Activated naive CD4-positive, alpha-beta T cell treated with Interleukin-2 at 50 U/mL for 16 hours (primary cell): ENCODE measurements at places on chromosomes 12 and 14.

GRCh38 chr14:74841230-74842207 lies 34.4 kb downstream of the PROX2 start:
- peak; percentile 20 for DNase-seq

DNA sequence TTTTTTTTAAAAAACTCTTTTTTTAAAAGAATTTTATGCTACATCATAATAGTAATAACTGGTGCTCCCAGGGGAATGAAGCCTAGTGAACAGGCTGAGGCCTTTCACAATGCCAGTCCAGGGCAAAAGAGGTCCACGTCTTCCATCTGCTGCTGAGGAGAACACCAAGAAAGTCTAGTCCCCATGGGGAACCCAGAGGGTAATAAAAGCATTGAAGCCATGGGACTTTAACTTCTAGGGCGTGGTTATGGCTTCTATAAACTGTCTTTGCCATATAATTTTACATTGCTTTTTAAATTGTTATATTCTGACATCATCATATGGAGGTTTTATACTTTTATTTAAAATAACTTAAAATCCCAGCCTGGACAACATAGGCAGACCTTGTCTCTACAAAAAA lies 64.3 kb downstream of the SLC16A7 start:
- DNase-seq: no peak

DNA sequence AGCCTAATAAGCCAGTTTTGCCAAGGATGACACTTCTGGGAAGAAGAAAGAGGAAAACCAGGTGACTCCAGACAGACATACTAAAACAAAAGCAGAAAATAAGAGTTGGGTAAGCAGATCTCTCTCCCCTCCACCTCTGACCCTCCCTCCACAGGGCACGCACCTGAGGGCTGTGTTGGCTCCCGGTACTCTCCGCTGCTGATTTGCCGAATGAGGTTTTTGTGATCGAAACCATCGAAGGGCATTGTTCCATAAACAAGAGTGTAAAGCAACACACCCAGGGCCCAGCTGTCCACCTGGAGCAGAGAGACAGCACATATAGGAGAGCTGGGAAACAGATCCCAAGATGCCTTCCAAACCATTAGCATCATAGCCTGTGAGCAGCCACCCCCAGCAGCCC lies 68.1 kb downstream of the NUAK1 start:
- no peak for DNase-seq

GRCh38 chr14:98165976-98166375 lies 1106.0 kb downstream of the BCL11B start:
- no peak for DNase-seq

GRCh38 chr14:93997916-93998870 lies 1.1 kb downstream of the CCDC197 start:
- no peak for DNase-seq

DNA sequence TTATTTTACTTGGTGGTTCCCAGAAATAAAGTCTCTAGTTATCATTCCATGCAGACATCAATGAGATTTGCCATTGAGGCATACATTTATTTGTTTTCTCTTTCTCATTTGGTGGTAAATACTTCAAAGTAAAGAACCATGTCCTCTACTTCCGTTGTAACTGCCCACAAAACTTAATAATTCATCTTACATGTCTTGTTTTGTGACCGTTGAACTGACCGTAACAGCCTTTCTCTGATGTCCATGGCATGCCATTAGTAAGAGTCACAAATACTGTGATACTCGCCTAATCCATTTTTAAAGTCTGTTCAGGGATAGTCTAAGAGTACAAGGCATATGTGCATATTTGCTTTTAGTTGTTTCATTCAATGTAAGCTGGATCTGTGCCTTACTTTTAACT lies 145.3 kb downstream of the ETV6 start:
- DNase-seq: no peak

GRCh38 chr14:65003394-65003793 lies 16.7 kb downstream of the FNTB start:
- DNase-seq: no peak

DNA sequence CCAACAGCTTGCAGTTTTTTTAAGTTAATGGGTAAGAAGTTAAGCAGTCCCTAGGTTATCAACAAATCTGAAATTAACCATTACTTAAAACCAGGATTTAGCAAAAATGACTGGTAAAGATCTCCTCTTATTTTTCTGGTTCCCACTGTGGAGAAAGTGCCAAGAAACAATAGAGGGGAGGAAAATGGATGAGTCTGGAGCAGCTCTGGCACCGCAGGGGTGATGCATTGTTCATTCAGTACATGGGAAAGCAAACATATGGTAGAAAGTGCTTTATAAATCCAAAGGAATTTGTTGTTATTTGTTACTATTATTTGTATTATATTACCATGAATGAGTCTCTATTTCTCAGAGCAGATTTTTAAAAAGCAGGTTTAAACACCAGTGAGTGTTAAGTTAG lies 92.2 kb downstream of the DYRK2 start:
- no peak for DNase-seq

DNA sequence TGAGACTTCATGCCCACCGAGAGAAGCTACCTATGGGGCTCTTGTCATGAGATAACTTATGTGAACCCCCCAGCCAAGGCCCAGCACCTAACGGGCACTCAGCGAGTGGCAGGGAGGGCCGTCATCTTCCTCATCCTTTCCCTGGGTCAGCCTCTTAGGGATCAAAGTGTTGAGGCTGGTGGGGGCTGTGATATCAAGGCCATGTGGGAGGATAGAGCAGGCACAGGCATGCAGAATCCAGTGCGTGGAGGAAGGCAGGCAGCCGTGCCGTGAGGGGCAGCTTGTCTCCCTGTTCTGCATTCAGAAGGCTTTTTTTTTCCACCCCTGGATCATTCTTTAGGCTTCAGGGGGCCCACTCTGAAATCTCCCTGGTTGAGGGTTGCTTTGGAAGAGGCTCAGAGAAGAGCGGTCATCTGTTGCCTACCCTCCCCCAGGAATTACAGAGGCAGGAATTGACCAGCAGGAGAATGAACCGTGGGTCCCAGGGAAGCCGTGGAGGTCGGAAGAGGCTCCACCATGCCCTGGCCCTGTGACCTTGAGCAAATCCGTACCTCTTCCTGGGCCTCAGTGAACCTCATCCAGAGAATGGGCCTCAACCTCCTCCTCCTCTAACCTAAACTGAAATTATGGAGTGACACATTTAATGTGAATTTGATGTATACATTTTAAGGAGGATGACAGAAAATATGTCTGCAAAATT lies 62.8 kb downstream of the BEGAIN start:
- no peak for DNase-seq

DNA sequence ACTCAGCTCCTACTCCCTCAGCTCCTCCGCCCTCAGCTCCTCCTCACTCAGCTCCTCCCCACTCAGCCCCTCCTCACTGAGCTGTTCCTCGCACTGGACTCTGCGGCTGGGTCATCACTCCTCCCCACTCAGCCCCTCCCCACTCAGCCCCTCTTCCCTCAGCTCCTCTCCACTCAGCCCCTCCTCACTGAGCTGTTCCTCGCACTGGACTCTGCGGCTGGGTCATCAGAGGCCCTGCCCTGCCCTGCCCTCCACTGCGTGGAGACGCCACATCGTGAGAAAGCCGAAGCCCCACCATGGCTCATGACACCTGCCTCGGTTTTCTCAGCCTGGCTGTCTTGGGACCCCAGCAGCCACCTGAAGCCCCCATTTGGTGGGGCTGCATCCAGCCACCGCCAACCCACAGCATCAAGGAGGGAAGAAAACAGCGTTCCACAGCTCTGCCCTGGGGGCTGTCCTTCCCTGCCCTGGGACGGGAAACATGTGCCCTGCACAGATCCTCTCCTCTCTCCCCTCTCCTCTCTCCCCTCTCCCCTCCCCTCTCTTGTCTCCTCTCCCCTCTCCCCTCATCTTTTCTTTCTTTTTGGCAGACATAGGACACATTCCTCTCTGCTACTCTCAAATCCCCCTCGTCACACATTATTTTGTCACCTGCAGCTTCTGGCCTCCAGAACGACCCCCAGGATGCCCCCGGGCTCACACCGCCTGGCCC lies 17.7 kb downstream of the NOC4L start:
- DNase-seq: no peak

GRCh38 chr14:90301668-90302090 lies 30.1 kb downstream of the NRDE2 start:
- DNase-seq: no peak

GRCh38 chr12:81381951-81382350 lies 304.1 kb downstream of the ACSS3 start:
- DNase-seq: no peak

- DNase-seq: no peak
These were observed 86.6 kb downstream of the KITLG start for GRCh38 chr12:88493636-88494035.

DNA sequence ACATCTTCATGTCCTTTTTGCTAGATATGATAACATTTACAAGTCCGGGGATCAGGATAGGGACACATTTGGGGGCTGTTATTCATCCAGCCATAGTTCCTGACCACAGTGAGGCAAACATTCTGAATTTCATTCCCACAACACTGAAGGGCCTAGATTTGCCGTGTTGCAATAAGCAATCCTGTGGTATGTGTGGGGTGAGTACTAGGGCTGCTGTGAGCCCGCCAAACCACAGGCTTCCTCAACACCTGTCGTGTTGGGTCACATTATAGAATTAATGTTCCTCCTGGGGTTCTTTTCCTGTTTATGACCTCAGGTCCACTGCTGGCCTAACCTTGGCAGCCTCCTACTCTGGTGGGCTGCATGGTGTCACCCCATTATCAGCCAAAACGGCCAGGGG lies 119.2 kb downstream of the TBC1D30 start:
- no peak for DNase-seq

- no peak for DNase-seq
These were observed 94.0 kb downstream of the TBX5 start for GRCh38 chr12:114311974-114312373.

GRCh38 chr14:24911324-24912109 lies 138.4 kb downstream of the STXBP6 start:
- DNase-seq: no peak

- no peak for DNase-seq
These were observed 117.2 kb downstream of the PLXNC1 start for GRCh38 chr12:94265539-94265938.

DNA sequence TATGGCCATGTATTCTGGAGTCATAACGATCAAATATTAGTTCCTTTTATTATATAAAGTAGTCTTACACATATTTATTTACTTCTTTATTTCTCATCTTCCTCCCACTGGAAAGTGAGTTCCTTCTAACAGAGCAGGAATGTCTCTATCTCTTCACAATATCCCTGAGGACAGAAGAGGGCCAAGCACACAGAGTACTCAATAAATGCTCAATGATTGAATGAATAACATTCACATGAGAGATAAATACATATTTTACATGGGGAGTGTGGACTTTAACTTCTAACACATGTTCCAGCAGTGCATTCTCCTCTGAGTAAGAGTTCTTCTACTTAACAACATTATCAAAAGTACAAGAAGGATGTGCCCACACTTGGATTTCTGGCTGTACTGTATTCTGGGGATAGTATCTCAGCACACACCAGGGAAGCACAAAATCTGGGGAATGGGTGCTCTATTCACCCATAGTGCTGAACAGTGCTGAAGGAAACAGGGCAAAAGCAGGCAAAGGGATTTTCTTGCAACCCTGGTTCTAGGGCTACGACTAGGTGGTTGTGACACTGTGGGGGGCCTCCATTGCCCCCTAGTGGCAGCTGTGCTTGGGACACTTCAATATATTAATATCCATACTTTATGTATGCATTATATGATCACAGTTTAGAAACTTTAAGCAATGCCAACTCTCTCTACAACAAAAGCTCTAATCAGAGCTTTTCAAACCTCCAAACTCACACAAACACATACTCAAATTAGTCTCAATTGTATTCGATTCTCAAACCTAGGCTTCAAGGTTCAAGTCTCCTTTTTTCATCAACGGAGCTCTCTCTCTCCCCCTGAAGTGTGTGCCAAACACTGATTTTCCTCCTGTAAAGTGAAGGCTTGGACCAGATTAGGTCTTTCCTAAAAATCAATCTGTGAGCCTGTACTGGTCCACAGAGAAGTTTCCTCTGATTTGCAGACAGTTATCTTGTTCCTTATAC lies 115.5 kb downstream of the SLC2A13 start:
- DNase-seq: peak; percentile 59

DNA sequence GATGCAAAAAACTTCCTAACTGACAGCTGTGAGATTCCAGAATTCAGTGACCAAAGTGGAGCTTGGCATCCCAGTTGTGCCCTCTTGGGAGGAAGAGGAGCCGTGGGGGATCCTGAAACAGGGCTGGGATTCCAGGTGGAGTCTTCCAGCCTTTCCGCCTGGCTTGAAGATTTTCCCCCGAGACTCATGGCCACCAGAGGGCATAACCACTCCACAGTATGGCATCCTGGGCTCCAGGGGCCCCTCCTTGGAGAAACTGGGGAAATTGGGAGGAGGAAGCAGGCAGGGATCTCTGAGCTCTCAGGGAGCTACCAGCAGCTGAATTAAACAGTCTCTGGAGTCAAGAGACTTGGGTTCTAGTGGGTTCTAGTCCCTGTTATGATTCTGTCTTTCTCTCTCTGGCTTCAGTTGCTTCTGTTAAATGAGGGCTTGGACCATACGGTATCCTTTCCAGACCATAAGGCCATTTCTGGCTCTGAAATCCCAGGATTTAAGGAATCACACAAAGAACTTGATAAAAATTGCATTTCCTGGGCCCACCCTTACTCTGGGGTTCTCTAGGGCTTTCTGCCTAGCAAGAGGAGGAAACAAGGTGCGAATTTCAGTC lies 2.6 kb upstream of the TAMALIN start:
- no peak for DNase-seq

DNA sequence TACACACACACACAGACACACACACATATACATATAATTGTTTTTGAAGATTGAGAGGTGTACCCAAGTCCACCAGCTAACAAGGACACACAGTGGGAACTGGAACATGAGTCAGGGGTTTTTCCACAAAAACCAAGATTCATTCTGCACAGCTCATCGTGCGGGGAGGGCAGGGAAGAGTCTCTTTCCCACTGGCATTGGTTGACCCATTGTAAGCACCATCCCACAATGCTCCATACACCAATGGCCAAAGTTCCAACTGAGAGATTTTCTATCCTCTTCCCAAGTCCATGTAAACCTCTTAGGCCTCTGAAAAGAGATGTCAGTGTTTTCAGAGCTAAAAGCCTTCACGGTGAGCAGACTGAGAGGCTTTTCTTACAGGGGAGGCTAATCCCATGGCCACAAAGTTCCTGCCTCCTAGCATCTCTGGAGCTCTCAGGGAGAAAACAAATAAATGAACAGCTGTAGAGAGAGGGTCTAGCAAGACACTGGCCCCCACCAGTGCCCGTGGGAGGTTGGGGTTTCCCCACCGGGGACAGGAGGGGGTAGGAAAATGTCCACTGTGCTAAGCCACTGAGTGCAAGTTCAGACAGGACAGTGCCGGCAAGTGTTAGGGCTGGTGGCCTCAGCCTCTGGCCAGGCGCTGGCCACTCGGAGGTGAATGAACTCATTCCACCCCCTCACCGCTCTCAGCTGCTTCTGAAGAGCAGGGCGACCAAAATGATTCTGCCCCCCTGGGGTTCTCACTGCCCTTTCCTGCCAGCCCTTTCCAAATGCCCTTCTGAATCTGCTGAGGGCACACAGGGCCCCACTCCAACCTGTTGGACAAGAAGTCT lies 21.5 kb upstream of the TC2N start:
- no peak for DNase-seq

- DNase-seq: no peak
These were observed 181.9 kb downstream of the PAH start for GRCh38 chr12:102735104-102735503.
